ENCODE measurements at places on chromosomes 13 and 19.
A peak's percentile ranks its signal among the peaks of the same experiment; 100 is the strongest.

GRCh38 chr19:44903602-44904425 lies 1.8 kb upstream of the APOE start:
- peak; percentile 90 for DNase-seq

GRCh38 chr19:48993175-48994034 lies at the start of the genes GYS1 and RUVBL2:
GYS1 (minus strand) TSS chr19:48993309; CDS start chr19:48993112, 197 bp downstream.
RUVBL2 (plus strand) TSS chr19:48993887; CDS start chr19:48993912, 25 bp downstream.
- peak; percentile 99 for DNase-seq

- no peak for DNase-seq
Measured at GRCh38 chr19:40685563-40685962, 4.9 kb downstream of the NUMBL start.

DNA sequence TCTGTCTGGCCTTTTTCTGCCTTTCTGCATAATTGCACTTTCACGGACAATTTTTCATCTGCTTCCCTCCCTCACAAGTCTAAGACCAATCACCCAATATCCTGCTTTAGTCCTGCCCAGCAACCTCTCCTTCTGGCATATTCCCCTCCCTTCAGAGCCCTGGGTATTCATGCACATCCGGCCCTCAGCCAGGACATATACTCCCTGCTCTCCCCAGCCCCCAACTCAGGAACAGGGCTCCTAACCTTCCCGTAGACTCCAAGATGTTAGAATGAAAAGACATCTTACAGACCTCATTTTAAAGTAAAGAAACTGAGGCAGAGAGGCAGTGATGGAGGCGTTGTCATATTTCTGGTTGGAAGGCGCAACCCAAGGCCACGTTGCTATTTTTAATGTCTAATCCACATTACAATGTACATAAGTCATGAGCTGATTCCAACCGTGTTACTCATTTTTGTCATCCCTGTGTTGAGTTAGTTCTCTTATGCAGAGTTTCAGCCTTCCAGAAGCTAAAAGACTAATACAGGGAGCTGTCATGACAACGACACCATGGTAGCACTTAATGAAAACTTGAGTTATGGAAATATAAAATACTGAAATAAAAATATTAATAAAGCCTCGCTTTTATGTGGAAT lies 209.2 kb downstream of the TSHZ3 start:
- no peak for DNase-seq

- no peak for DNase-seq
Measured at GRCh38 chr13:41961466-41961760, 504 bp upstream of the VWA8 start.

DNA sequence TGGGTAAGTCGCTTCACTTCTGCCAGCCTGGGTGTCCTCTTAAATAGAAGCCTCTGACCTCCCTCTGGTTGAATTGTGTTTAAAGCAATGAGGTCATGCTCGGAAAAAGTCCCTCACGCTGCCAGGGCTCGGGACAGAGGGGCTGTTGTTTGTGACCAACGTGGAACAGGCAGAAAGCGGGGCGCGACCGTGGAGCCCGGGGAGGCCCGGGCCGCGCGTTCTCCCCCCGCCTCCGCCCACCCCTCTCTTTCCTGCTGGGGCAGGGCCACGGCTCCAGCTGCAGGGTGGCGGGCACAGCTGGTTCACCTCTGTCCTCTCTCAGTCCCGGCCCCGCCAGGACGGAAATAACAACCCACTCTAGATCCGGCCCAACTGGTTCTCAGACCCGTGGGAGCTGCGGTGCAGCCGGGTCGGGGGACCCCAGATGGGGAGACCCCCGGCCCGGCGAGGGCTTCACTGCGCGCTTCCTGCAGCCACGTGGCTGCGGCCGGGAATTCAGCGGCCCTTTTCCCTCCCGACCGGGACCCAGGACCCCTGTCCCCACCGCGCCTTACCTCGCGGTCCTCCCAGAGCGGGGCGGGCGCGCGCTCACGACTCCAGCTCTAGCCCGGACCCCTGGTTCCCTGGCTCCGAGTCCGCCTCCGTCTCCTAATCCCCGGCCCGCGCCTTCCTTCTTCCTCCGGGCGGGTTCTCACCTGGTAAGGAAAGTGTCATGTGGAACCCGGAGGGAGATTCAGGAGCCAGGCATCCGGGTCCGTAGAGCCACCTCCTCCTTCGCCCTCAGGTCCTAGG lies 1.9 kb downstream of the CDC42EP5 start:
- peak; percentile 65 for DNase-seq

GRCh38 chr19:7172794-7173193 lies 103.3 kb downstream of the ZNF557 start:
- DNase-seq = no peak

- no peak for DNase-seq
Measured at GRCh38 chr13:105573136-105573535, 962.3 kb downstream of the EFNB2 start.

DNA sequence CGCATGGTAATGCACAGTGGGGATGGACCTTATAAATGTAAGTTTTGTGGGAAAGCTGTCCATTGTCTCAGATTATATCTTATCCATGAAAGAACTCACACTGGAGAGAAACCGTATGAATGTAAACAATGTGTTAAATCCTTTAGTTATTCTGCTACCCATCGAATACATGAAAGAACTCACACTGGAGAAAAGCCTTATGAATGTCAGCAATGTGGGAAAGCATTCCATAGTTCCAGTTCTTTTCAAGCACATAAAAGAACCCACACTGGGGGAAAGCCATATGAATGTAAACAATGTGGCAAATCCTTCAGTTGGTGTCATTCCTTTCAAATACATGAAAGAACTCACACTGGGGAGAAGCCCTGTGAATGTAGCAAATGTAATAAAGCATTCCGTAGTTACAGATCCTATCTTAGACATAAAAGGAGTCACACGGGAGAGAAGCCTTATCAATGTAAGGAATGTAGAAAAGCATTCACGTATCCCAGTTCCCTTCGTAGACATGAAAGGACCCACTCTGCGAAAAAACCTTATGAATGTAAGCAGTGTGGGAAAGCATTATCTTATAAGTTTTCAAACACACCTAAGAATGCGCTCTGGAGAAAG lies 13.8 kb downstream of the ZNF763 start:
- no peak for DNase-seq

DNA sequence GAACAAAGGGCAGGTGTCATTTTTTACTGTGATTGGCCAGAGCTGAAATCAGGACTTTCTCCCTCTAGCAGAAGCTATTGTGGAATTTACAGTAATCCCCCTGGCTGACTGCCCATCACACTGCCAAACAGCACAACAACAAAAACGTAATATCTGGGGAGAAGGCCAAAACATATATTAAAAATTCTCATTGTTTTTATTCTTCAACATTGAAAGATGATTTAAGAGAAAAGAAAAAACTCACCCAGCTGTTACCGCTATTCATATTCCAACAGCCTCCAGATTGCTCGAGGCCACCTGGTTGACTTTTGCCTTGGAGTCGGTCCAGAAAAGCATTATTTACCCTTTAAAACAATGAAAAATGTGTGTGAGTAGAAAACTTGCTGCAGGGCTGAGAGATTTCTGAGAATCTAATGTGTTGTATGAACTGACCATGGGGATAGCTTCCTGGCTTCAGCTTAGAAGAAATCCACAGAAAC lies 97.2 kb downstream of the EPSTI1 start:
- DNase-seq = peak; percentile 70

GRCh38 chr13:56510836-56511235 lies 629.9 kb upstream of the PRR20A start:
- DNase-seq = no peak

DNA sequence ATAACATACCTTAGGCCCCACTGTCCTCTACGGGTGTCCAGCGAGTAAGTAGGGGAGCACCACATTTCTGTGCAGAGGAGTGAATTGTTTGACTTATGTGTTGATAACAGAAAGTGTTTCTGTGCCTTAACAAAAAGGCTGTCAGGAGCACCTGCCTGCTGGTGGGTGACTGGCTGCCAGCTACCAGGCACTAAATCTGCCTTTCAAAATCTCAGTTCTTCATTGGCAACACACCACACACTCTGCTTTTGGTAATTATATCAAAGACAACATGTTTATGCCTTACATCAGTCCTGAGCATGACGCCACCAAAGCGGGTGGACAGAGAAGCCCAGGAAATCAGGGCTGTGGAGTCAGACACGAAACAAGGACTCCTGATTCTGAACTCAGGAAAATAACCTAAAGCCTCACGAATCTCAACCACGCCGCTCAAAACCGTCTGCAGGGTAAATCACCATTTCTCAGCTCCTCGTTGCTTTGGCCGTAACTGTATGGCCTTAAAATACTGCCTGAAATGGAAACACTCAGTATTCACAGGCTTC lies 105.2 kb upstream of the SOX1 start:
- DNase-seq = no peak

DNA sequence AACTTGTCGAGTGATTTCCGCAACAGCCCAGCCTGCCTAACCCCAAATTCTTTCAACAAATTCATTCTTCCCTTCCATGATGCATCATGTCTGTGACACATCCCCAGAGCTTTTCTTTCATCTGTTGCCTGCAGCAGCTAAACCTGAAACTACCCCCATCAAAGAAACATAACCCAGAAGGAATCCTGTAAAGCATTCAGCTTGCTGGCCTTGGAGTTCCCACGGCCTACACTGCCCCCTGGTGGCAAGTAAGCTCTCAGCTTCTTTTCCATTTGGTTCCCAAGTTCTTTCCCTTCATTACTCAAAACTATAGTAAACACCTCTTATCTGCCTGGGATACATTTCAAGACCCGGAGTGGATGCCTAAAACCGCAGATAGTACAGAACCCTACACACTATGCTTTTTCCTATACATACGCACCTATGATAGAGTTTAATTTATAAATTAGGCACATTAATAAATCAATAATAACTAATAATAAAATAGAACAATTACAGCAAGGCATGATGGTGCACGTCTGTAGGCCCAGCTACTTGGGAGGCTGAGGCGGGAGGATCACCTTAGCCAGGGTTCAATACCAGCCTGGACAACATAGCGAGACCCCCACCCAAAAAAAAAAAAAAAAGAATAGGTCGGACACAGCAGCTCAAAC lies 7.4 kb downstream of the ETHE1 start:
- DNase-seq = peak; percentile 89

DNA sequence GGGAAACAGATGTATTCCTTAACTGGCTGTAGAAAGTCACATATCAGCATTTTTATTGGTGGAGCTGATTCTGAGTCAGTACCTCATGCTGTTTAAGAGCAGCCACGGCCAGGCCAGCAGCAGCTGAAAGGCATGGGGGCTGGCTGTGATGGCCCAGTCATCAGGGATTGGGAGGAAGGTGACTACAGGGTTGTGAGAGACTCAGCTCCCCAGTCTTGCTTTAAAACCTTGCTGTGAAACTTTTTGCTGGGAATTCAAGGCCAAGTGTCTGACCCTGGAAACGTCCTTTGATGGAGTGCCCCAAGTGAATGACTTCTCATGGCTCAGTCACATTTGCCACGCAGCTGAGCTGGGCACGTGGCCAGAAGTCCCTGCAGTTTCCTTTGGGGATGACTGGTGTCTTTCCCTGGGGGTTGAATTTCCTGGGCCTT lies 39.1 kb upstream of the RNF113B start:
- no peak for DNase-seq

- DNase-seq = no peak
Measured at GRCh38 chr13:104318121-104318520, 1251.9 kb upstream of the SLC10A2 start.

- no peak for DNase-seq
Measured at GRCh38 chr13:50521831-50522149, 321.7 kb downstream of the DLEU7 start.

DNA sequence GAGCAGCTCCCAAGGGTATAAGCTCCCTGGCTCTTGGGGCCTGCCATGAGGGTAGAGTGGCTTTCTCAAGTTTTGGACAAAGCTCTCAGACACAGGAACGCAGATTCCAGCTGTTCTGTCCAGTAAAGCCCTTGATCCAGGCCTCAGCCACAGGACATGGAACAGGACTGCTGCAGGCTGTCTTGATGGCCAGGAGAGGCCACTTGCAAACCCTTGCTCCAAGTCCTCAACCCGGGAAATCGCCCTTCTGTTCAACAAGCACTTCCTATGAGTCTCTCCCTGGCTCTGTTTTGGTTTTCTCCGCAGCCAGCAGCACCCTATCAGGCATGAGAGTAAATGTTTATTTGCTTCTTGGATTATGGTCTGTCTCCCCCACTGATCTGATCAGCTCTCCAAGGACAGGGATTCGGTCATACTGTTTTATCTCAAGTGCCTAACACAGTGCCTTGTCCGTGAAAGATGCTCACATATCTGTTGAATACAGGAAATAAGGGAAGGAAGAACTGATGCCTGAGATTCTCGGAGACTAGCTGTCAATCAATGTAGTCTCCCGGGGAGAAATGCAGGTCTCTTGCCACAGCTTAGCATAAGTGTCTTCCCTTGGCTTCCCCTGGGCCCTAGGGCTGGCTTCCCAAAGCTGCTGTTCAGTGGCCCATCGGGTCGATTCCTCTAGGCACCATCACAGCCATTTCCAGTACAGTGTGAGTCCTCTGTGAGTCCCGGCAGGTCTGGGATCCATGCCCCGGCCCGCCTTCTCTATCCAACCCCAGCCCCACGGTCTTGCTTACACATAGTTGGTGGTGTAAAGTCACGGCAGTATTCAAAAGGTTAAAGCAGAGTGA lies 90.8 kb downstream of the TSHZ3 start:
- DNase-seq = no peak

GRCh38 chr13:51906581-51906980 lies 44.8 kb downstream of the CCDC70 start:
- no peak for DNase-seq

DNA sequence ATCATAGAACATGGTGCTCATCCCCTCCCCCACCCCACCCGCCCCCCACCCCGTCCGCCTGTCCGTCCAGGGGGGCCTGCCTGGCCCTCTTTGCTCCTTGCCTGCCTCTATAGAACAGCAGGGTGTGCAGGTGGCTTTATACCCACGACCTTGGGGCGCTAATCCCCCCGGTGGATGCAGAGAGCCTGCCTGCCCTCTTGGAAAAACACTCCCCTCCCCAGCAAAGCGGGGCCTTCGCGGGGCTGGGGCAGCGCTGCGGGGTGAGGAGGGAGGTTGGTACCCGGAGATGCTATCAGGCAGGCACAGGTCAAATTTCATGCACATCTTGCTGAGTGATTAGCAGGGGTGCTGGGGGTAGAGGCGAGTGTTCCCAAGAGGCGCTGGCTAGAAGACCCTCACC lies 21.9 kb downstream of the RFX1 start:
- no peak for DNase-seq

GRCh38 chr13:74200081-74200480 lies 65.9 kb upstream of the KLF12 start:
- no peak for DNase-seq

DNA sequence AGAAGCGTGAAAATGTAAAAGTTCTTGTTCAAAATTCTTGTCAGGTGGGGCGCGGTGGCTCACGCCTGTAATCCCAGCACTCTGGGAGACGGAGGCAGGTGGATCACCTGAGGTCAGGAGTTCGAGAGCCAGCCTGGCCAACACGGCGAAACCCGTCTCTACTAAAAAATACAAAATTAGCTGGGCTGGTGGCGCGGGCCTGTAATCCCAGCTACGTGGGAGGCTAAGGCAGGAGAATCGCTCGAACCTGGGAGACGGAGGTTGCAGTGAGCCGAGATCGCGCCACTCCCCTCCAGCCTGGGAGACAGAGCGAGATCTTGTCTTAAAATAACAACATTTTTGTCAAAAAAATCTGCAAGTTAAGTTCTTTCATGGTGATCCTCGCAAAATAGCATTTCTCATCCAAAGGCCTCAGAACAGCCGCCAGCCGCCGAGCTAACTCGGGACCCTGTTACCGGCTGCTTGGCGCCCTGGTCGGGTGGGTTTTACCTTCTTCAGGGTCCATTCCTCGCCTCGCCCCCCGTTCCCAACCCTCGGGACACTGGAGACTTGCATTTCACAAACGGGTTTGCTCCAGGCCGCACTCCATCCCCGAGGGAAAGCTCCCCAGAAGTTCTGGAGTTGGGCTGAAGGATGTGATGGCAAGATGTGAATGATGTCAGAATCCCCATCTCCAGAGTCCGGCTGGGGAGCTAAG lies 1.6 kb downstream of the LATS2 start:
- DNase-seq = peak; percentile 51
